ENCODE measurements at places on chromosomes 13 and 19. TPM values are rescaled to one million over a fixed set of nuclear protein-coding genes. Genes with fewer than 3 reads are reported as not detected.

DNA sequence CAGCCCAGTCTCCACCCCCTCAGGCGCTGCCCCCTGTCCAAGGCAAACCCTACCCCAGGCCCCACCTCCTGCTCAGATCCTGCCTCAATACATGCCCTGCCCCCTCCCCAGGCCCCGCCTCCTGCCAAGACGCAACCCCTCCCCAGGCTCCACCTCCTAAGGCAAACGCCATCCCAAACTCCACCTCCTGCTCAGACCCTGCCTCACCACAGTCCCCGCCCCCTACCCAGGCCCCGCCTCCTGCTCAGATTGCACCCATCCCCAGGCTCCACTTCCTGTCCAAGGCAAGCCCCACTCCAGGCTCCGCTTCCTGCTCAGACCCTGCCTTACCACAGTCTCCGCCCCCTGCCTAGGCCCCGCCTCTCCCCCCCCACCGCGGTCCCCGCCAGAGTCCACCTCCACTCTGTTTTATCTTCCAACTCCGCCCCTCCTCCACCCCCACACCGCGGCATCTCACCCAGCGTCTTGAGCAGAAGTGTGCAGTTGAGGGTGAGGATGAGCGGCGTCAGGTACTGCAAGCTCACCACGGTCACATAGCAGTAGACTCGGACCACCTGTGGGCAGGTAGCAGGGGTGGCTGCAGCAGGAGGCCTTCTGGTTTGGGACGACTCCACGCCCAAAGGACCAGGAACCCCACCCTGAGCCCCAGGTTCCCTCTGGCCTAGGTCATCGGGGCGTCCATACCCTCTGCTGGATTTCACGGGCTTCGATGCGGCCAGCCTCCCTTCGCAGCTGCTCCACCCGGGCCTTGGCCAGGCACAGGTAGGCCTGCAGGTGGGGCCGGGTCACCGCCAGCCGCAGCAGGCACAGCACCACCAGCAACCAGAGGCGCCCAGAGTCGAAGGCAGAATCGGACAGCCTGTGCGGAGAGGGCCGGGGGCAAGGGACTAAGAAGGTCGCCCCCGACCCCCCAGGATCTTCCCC is 17.7 kb downstream of the TMEM161A start:
- DNase-seq, result peak; percentile 75

DNA sequence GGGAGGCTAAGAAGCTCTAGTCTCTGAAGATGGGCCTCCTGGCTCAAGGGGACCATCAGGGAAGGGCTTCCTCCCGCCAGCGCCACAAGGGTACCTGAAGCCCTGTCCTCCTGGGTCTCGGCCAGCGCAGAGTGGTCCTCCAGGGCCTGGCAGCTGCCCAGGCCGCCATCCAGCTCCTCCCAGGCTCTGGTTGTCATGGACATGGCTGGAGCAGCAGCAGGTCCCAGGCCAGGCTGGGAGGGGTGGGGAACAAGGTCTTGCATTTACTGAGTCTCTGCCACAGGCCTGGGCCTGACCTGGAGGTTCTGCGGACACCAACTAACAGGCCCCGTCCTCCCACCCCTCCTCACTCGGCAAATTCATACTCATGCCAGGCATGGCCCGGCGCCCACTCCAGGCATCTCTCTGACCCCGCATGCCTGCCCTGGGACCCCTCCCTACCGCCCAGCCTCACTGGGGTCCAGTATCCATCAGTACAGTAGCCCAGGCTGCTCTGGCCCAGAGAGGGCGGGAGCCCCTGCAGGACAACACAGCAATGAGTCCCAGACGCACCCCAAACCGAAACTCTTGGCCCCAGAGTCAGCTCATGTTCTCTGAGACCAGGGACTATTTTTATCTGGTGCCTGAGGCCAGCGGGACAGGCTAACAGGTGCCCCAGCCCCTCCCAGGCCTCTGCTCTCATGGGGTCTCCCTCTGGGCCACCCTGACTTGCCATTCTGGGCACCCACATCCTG is 938 bp downstream of the JSRP1 start:
- no peak for DNase-seq

DNA sequence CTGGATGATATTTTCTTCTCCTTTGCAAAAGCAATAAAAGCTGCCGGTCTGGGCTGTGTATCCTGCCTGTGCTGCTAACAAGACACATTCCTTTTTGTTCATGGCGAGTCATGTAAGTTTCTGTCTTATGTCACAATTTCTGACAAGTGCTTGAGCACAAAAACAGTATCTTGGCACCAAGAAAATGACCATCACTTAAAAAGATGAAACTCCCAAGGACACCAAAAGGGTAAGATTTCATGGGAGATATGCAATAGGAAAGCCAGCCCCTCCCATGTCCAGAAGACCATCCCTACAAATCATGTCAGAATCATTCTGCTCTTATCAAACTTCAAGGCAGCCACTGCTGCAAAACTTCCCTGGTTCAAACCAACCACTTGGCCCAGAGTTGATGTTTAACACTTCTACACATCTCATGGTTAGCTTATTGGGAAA is 375.4 kb upstream of the ZNF507 start:
- DNase-seq, result no peak

POLR1G gene
- total RNA-seq, result 4.2 TPM

- no peak for DNase-seq
Measured at GRCh38 chr19:31300422-31300821, 48.8 kb downstream of the TSHZ3 start.

- no peak for DNase-seq
Measured at GRCh38 chr19:16141043-16141442, 2.4 kb upstream of the HSH2D start.

DNA sequence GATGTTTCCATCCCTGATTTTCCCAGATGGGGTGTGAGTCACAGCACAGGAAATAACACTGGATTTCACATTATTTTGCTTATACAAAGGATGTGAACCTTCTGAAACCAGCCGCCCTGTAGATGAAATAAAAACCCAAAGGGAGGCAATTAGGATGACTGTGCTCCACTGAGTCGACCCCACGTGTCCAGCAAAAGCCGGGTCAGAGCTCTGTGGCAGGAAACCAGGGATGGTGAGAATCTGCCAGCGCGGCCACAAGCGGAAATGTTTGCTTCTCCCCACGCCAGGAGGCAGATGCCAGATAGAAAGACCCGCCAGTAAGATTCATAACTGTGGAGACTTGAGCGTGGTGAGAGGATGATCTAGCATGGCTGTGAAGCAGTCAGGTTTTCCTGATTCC is 764.4 kb downstream of the LIG4 start:
- peak; percentile 47 for DNase-seq

DNA sequence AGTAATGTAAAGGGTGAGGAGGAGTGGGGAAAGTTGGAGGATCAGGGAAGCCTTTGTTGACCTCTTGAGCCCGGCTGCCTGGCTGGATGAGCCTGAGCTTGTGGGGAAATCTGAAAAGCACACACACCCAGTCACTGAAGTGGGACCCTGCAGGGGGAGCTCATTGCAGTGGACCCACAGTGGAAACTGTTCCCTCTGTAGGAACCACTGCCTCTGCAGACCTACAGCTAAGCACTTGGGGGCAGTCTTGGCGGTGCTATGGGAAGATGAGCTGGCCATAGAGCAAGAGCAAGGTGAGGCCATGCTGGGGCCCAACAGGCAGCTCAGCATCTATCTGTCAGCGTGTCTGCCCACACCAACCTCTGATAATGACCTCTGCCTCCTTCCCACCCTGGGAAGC is 294.8 kb downstream of the TSHZ3 start:
- DNase-seq, result no peak

DNA sequence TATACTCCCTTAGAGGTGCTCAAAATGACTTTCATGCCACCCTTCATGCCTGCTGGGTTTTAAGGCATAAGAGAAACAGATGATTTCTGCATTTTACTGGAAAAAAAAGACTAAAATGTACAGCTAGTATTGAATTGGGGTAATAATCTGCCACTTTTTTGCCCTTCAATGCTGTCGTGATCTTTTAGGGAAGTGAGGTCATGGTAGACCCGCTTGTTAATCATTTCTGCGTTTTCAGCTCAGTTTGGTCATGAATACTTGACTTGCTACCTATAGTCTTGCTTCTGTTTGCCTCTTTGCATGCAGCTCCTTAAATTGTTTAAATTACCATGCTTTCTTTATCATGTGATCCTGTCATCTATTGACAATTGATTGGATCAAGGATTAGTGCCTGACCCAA is 90.4 kb downstream of the PCCA start:
- no peak for DNase-seq

- DNase-seq, result peak; percentile 87
Measured at GRCh38 chr19:48636859-48637448, at the start of gene DBP. Gene DBP, minus strand, starts transcription at chr19:48637379. Its CDS starts 385 bp downstream, at chr19:48636994.

GRCh38 chr19:52692431-52693008 is 42.3 kb downstream of the ZNF611 start:
- DNase-seq, result no peak

CEACAM16 gene
- total RNA-seq, result not detected

Measured in right cardiac atrium (tissue), 5 donors.